ENCODE measurements at places on chromosomes 3 and 15.
A peak's percentile ranks its signal among the peaks of the same experiment; 100 is the strongest.

DNA sequence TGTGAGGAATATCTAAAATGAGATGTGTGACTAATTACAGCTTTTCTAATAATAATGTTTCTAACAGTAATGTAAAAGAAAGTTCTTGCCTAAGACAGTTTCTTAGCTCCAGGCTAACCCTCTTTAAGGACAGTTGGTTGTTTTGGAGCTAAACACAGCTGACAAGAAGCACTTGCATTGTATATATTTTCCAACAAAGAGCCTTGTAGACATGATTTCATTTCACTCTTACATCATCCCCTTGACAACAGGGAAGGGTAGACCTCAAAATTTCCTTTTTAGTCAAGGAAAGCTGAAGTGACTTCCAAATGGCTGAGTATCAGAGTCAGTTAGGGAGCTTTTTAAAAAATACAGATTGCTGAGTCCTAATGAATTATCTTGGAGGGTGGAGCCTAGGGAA lies 4.1 kb downstream of the ARID3B start:
- no peak for DNase-seq

DNA sequence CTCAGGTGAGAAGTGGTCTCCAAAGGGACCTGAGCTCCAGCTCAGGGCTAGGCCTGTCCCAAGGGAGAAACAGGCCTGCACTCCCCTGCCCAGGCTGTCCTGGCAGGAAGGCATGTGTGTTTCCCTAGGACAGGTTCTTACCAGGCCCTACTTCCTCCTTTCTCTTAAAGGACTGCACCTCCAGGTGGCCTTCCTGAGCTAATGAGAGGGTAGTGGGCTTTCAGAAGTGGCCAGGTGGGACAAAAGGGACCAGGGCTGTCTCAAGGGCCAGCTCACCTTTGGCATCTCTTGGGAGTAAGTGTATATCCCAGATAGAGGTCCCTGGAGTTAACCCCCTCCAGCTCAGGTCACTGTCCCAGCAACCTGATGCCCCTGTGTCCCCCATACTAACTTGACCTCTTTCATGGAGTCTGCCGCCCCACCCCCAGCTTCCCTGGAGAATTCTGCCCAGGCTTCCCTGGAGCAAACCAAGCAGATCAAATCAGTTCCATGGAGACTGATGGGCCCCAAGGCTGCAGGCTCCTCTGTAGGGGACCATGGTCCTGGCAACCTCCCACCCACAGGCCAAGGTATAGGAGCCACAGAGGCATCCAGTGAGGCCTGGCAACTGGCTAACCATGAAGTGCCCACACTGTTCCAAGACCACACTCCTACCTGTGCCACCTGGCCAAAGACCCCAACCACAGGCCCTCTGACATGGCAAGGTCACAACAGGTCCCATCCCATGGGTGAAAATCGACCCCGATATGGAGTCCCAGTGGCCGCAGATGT lies 67.6 kb downstream of the ZNF445 start:
- no peak for DNase-seq

GRCh38 chr3:175378348-175378747 lies 519.2 kb downstream of the NAALADL2 start:
- DNase-seq: no peak

DNA sequence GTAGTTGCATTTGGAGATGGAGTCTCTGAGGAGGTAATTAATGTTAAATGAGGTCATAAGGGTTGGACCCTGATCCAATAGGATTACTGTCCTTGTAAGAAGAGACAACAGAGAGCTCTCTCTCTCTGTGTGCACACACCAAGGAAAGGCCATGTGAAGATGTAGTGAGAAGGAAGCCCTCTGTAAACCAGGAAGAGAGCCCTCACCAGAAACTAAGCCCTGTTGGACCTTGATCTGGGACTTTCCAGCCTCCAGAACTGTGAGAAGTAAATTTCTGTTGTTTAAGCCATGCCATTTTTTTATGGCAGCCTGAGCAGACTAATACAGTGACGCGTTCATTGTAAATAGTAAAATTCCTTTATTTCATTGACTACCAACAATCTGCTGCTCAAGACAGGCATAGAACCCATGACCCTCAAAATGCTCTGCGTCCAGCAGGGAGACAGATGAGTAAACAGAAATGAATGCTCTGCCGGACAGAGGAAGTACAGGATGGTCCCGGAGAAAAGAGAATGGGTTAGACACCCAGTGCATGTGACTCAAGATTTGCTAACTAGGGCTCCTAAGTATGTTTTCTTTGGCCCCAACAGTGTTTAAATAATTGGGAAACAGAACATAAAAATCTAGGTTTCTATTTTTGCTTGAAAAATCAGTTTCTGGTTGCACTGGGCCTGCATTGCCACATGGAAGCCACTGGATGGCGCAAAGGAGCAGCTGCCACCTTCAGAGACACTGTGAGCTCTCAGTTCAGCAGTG lies 37.9 kb upstream of the TNFAIP8L3 start:
- peak; percentile 6 for DNase-seq

- no peak for DNase-seq
Observed at GRCh38 chr15:60095711-60096110, 91.6 kb downstream of the FOXB1 start.

Measured in NCI-H1092 treated with DMSO at 0.1 percent for 48 hours (cell line).